ENCODE measurements at places on chromosomes 6 and 20.

- no peaks in the 10 kb centered on the region for H3K36me3 ChIP-seq
- H3K27ac ChIP-seq = no peak overlapping the region
- DNase-seq = no peak
- no peak overlapping the region for H3K4me3 ChIP-seq
- H3K27me3 ChIP-seq = peaks cover 4% of the 10 kb centered on the region
Observed at GRCh38 chr6:159430323-159430722, 261.1 kb downstream of the FNDC1 start.

DNA sequence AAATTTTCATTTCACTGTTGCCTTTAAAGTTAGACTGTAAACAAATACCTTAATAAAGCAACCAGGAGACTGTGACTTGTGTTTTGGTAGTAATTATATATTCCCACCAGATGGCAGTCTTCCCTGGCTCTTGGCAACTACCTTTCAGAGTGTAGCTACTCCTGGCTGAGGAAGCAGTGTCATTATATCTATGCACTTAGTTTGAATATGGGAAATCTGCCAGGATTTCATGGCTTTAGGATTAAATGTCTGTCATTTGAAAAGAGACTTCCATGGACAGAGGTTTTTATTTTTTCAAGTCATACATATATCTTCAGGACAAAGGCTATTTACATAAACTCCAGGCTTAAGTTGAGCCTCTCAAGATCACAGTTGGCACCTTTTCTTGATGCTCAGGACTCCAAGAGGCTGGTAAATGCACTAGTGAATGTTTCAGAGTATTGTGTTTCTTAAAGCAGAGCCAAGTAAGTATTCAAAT is 160.1 kb downstream of the C6orf58 start:
- no peak overlapping the region for H3K4me3 ChIP-seq
- no peaks in the 10 kb centered on the region for H3K36me3 ChIP-seq
- peaks cover 5% of the 10 kb centered on the region for H3K4me1 ChIP-seq
- no peak for DNase-seq
- H3K27me3 ChIP-seq = peaks cover 26% of the 10 kb centered on the region

GRCh38 chr6:16722630-16723029 is 38.6 kb downstream of the ATXN1 start:
- H3K36me3 ChIP-seq = peaks cover 2% of the 10 kb centered on the region
- peak overlapping the region; percentile 79 for H3K27ac ChIP-seq
- no peaks in the 10 kb centered on the region for H3K27me3 ChIP-seq
- H3K4me1 ChIP-seq = peaks cover 79% of the 10 kb centered on the region

DNA sequence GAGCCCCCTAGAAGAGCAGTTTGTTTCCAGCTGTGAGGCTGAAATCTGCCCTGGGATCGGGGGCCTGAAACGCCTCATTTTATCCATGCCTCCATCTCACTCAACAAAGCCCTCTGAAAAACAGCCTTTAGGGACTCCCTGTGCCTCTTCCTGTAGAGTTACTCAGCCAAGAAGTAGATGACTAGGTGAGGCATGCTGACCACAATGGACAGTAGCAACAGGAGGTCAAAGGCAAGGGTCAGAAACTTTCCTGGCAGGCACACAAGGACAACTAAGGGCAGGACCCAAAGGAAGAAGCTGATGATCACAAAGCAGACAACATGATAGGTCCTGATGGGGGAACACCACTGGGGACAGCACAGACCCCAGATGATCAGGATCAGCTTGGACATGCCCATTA is 12.8 kb downstream of the MAS1L start:
- no peak overlapping the region for H3K27ac ChIP-seq
- H3K36me3 ChIP-seq = no peaks in the 10 kb centered on the region
- H3K4me3 ChIP-seq = no peak overlapping the region
- H3K27me3 ChIP-seq = peaks cover 5% of the 10 kb centered on the region
- no peaks in the 10 kb centered on the region for H3K4me1 ChIP-seq

DNA sequence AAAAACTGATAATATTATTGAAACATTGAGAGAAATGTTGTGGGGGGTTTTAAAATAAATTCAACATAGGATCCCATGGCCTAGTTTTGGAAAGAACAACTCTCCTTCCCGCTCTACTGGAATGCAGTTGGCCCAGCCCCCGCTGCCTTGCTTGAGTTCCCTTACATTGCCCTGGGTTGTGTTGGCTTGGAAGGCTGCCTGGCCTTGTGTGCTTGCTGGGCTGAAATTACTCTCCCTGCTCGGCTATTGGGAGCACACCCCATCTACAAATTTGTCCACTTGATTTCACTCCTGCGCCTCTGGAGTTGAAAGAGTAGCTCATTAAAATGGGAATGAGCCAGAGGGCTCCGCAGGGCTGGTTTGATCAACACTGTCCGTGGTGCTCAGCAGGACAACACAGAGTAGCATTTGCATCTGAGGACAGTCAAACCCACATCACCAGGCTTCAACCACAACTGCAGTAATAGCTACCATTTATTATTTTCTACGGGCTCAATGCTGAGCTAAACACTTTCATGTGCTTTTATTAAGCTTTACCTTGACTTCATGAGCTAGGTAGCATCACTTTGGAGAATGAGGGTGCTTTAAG is 35.2 kb downstream of the DOK5 start:
- peak overlapping the region; percentile 61 for H3K27ac ChIP-seq
- no peaks in the 10 kb centered on the region for H3K27me3 ChIP-seq
- H3K4me1 ChIP-seq = peaks cover 33% of the 10 kb centered on the region

DNA sequence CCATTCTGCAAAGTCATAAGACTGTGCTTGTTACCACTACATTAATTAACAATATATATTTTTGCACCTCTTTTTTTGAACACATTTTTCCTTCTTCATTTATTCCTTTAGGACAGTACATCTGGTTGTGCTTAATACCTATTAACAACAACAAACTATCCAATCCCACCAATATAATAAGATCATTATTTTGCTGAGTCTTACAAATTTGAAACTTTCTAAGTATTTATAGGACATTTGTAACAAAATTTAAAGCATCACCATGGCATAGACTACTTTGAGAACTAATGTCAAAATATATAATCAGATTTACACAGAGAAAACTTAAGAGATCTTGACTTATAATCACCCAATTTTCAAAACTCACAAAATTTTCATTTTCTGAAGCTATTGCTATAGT is 47.9 kb downstream of the FILIP1 start:
- H3K4me1 ChIP-seq = peaks cover 16% of the 10 kb centered on the region
- H3K27ac ChIP-seq = no peak overlapping the region
- H3K4me3 ChIP-seq = no peak overlapping the region
- DNase-seq = no peak

DNA sequence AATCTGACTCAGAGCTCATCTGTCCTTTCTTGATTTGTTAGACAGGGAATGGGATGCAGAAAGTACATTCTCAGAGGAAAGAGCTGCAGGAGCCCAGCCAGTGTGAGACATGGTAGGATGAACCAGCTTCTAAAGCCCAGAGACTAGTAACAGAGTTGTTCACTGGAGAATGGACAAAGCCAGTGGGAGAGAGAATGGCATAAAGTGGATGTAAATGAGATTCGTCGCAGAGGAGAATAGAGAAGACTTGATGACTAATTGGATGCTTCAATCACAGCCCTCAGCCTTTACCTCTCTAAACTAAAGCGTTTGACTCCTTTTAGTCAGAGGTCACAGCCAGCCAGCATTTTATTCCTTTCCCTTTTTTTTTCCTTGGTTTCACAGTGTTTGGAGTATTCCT is 25.5 kb upstream of the L3MBTL3 start:
- no peaks in the 10 kb centered on the region for H3K4me1 ChIP-seq
- no peak overlapping the region for H3K27ac ChIP-seq
- no peak for DNase-seq
- H3K4me3 ChIP-seq = no peak overlapping the region
- no peaks in the 10 kb centered on the region for H3K36me3 ChIP-seq

DNA sequence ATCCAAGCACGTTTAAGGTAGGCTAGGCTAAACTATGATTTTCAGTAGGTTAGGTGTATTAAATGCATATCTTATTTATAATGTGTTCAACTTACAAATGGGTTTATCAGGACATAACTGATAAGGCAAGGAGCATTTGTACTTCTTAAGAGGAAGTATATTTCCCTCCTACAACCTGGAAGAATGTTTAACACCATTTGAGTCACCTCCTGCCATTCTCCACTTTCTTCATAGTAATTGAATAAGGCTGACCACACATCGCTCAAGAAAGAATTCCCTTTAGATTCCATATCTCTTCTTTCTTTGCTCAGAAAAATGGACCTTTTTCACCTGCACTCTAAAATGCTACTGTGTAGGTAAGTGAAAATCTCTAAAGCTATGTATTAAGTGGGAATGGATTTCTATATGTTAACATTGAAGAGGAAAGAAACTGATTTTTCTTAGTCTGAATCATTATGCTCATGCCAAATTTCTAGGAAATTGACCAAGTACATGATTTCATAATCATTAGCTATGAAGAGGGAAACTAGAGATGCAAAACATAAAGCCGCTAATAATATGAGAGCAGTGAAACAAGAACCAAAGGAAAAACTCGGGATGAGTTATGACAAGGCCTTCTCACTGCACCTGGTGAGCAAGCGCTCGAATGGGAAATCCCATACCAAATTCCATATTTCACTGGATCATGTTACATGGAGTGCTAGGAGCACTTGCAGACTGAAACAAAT is 210.4 kb downstream of the ALDH8A1 start:
- no peak for DNase-seq
- peaks cover 34% of the 10 kb centered on the region for H3K4me1 ChIP-seq
- no peak overlapping the region for H3K4me3 ChIP-seq
- H3K27ac ChIP-seq = no peak overlapping the region
- no peaks in the 10 kb centered on the region for H3K36me3 ChIP-seq
- no peaks in the 10 kb centered on the region for H3K27me3 ChIP-seq

Measured in chondrocyte (in vitro differentiated cells).